ENCODE measurements at places on chromosomes 16 and 17.

DNA sequence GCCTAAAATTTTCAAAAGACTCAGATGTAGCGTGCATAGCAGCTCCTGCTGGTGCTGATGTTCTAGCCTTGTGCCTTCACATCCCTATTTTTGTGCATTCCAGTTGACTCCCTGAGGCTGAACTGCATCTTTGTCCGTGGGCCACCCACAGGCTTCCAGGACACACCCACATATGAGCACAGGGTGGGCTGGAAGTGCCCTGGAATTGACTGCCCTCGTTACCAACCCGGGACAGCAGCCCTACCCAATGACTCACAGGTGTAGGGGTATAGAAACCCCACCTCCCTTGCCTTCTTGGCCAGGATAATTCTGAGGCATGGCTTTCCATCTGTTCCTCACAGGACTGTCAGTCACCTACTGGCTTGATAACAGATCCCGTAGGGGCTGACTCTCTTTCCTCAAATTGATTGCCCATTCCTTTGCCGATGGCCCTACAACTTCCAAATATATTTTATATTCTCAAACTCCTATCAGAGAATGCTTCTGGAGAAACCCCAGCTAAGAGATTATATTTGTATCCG, 65.9 kb upstream of the CDH13 start:
- no peak for DNase-seq

DNA sequence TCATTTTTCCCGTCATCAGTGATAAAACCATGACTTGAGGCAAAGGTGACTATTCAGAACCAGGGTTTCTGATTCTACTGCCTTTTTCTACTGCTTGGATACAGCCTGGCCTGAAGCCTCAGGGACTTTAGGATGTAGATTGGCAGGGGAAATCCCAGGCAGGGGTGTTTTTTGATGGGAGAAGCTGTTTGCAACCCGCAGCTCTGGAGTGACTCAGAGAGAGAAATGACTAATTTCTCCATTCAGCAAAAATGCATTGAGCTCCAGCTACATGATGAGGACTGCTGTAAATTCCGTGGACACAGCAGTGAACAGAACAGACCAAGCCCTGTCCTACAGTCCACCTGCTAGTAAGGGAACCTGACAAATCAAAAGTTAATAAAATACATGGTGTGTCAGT, 560.6 kb downstream of the CDH13 start:
- no peak for DNase-seq

- DNase-seq, result no peak
Measured at GRCh38 chr16:18024611-18025010, 311.9 kb downstream of the NPIPA8 start.

DNA sequence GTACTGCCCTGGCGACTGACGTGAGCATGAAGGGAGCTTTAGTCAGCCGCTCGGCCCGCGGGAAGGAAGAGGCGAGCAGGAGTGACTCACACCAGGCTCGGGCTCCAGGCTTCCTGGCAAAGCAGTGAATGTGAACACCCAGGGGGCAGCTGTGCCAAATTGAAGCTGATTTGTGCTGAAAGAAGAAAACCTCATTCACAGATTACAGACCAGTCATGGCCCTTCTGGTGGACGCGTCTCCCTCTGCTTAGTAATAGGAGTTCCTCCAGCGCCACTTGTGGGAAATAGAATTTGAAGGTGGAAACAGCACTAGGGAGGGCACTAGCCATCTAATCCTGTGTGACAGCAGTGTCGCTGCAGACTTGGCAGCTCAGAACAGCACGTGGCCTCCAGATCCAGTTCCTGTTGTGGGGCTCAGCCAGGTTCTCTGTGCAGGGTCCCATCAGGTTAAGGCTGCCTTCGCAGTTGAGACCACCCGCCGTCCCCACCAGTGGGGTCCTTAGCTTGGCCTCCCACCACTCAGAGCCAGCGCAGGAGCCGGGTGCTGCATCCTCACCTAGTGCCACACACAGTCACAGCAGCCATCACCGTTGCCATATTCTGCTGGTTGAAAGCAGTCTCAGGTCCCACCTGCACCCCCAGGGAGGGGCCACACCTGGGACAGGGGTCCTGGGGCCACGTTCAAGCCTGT, 164.5 kb upstream of the CHMP6 start:
- DNase-seq, result no peak

Data from vagina (tissue), 2 donors.